ENCODE measurements at places on chromosomes 13 and 19.
A peak's percentile ranks its signal among the peaks of the same experiment; 100 is the strongest.

DNA sequence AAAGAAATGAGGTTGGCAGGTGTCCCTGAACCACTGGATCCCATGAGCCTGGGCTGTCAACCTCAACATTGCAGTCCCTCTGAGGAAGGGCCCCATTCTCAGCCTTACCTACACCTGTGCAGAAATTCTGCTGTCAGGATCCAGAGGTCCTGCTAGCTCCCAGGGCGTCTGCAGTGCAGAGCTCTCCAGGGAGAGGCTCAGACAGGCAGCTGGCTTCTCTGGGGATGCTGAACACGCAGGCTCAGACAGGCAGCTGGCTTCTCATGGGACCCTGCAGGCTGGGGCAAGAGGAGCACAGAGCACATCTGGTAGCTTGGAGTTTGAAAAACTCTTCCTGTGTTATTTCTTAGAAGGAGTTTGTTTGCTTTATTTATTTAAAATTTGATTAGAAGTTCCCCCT lies 50.9 kb downstream of the TMEM255B start:
- DNase-seq = no peak

GRCh38 chr13:105719859-105720258 lies 815.6 kb downstream of the EFNB2 start:
- DNase-seq = no peak

DNA sequence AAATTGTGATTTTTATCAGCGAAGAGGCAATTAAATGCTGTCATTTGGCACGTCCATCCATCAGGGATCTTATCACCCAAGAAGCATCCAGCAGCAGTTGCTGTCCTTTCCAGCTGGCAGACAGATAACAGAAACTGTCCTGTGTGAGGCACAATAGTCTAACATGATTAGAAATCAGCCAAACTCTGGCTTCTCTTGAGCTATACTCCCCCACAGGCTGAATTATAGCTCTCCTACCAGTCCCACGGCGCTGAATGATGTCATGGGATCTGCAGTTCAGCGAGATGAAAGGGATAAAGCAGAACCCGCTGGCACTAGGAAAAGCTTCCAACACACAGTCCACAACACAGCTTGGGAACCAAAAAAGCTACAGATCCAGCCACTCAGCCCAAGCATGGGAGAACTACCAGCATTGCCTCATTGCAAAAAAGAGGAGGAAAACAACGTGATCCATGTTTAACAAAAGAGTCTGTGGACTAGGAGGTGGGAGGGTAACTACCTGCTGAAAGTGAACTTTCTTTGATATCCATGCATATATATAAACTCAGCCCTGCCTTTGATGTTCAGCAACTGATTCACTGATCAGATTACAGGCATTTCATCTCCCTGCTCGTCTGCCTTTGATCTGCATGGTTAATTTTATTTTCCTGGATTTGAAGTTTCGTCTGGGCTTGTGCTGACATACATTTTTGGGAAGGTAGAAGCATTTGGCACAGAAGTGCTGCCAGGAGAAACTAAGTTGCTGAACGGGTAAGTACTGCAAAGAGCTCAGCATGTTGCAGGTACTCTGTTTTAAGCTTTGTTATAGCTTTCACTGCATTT lies at the start of gene TNFRSF19:
TNFRSF19 (plus strand) TSS at position 314 of the 822 bp plus-strand sequence. CDS start 19,772 bp downstream, outside the sequence.
- no peak for DNase-seq

DNA sequence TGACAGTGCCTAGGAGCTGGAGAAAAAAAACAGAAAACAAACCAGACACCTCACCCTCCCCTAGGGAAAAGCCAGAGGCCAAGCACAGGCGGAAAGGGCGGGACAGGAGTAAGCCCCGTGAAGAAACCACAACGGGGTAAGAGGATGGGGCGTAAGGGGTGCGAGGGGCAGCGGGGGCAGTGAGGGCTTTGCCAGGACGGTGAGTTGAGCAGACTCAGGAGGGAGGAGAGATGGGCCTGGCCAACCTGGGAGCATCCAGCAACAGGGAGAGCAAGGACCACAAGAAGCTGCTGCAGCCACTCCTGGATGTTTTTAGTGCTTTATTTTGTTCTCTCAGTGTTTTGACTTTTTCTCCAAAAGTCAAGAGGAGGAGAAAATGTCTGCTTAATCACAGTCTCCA lies 114.1 kb upstream of the SOX1 start:
- no peak for DNase-seq

DNA sequence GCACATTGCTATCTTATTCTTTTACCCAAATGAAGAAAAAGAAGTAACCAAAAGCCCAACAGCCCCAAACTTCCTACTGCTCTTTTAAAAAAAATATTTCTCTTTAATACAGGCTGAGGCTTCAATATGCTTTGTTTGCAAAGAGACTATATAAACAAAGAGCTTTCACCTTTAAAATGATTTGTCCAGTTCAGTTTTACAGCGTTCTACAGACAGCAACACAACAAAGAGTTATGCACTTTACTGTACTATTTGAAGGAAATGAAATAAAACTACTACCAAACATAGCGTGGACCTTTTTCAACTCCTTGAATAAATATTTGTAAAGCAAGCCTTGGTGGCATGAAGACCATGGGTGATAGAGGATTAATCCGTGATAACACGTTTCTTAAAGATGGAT lies 151.2 kb downstream of the FGF9 start:
- no peak for DNase-seq

- no peak for DNase-seq
Measured at GRCh38 chr13:80840316-80840976, 499.5 kb upstream of the SPRY2 start.

- DNase-seq = no peak
Measured at GRCh38 chr19:50051964-50052363, 26.2 kb downstream of the ZNF473 start.

DNA sequence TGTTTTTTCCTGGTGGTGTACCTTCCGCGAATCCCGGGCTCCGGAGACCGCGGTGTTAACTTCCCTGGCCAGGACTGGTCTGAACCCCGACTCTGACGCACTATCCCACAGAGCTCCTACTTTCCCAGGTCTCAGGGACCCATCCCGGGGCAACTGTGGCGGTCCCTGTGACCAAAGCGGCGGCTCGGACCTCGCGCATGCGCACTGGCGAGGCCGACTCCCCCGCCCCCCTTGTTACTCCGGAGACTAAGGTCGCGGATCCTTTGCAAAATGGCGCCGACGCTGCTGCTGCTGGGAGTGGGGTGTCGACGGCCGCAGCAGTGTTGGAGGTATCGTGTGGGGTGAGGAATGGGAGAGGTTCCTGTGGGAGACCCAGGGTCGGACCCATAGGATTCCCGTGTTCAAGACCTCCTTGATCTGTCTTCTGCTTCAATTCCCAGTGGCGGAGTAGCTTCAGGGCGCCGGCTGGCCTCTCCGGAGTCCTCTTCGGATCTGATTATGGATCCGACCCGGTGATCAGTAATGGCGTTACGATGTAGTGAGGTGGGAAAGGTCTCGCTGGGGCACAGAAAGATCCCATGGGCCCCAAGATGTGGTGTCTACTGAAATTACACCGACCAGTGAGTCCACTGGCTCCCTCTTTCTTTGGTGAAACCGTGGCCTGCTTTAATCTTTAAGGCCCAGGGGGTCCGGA lies 66.6 kb upstream of the ZNF527 start:
- DNase-seq = peak; percentile 34

- DNase-seq = no peak
Measured at GRCh38 chr19:58209577-58209976, 19.1 kb upstream of the ZNF544 start.

DNA sequence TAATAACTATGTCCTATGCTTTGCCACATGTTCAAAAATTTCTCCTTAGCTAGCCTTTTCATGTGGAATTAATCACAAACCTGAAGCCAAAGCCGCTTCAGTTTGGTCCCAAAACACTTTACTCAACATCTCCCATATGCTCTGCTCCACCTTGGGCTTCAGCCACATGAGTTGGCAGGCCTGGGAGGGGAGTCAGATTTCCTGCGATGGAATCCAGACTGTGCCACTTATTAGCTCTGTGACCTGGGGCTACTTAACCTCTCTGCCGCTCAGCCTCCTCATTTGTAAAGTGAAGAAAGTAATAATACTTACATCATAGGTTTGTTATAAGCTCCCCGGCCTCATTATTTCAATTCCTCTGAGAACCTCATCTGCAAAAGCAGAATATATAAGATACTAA lies 272.0 kb downstream of the LMO7 start:
- DNase-seq = no peak

DNA sequence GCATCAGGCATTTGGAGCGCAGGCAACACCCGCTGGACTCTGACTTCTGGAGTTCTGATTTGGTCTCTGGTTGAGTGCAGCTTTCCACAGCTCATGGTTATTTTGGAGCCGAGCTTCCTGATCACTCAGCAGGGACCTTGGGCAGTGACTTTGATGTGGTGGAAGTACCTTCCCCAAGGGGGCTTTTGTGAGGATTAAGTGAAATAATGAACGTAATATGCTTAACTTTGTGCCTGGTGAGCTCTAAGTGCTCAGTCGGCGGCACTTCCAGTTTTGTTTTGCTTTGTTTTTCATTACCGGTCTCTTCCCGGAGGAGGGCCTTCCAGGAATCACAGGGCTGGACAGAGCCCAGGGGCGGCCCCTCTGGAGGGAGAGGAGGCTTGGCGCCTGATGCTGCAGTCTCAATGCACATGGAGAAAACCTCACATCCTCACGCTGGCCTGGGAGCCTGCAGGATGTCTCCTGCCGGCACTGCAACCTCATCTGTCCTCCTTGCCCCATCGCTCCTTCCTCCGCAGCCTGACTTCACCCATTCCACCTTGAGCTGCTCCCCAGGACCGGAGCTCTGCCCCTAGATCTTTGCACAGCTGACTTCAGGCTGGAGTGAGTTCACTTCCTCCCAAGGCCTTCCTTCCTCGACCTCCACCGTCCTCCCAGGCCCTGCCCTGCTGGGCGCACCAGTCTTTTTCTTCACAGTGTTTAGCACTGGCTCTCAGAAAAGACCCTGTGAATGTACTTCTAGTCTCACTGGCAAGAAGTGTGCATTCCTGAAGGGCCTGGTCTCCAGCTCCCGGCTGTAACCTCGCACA lies 1.5 kb downstream of the PLEKHF1 start:
- peak; percentile 26 for DNase-seq

DNA sequence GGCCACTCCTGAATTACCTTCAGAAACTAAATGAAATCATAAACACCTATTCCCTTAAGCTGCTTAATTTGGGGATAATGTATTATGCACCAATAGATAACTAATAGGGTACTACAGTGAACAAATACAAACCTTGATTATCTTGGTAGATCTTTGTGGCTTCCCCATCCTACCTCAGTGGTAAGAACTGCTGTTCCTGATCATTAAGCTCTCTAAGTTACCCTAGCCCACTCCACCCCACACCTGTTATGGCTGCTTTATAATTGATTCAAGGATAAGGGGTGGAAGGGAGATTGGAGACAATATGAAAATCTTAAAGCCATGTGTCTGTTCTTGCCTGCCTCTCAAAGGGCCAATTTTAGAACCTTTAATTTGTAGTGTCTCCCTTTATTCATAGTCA lies 121.2 kb downstream of the LMO7 start:
- no peak for DNase-seq

DNA sequence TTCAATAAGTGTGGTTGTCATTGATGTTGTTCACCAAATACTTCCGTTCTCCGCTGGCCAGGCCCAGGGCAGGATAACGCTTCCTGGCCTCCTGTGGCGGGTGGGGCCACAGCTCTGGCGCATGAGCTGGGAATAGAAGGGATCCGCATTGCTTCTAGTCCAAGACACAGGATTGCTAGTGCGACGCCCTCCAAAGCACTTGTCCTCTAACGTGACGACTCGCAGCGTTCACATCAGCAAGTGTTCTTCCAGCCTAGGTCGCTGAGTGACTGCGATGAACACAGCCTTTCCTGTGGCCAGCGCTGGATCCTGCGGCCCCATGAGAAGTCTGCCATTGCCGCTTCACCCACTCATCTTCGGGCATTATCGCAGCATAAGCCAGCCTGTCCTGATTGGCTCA lies 39.4 kb downstream of the VSTM2B start:
- no peak for DNase-seq

DNA sequence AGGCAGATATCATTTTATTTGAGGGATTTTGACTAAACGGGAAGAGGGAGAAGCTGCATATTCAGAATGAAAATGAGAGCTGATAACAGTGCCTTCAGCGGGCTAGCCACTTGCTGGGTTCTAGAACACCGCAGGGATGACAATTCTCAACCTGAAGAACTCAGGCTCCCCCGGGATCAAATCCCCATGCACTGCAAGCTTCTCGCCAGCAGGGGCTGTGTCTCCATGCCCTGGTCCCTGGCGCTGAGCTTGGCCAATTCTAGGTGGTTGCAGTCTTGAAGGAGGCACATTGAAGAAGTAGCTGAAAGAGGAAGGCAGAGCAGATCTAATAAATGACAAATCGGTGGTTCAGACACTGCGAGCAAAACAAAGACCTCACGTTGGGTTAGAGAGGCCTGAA lies 128.7 kb downstream of the UQCRFS1 start:
- no peak for DNase-seq

DNA sequence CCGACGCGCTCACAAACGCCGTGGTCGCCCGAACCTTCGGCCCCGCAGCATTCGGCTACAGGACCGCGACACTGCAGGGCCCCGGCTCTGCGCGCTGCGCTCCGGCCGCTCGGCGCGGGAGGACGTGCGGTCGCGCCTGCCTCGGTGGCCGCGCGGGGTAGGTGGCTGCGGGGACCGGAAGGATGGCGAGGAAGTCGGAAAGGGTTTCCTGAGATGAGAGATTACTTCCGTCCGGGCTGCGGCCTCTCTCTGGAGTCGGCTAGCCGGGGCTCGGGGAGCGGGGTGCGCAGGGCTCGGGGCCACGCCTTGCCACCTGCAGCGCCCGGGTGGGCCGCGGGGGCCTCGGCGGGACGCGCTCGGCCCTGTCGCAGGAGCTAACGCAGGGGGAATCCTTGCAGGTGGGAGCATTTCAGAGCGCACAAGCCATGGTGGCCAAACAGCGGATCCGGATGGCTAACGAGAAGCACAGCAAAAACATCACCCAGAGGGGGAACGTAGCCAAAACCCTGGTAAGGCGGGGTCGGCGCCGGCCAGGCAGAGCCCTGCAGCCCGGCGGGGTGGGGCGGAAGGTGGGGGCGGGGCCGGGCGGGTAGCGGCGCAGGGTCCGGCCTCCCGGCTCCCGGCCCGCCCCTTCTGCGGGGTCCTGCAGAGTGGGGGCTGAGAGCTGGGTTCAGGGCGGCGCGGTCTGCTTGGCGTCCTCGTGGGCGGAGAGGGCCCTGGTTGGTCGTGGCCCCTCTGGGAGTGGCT lies at the start of gene SERP2:
SERP2 (plus strand) TSS at position 224 of the 747 bp plus-strand sequence; CDS start at position 426, 202 bp downstream.
- DNase-seq = no peak

DNA sequence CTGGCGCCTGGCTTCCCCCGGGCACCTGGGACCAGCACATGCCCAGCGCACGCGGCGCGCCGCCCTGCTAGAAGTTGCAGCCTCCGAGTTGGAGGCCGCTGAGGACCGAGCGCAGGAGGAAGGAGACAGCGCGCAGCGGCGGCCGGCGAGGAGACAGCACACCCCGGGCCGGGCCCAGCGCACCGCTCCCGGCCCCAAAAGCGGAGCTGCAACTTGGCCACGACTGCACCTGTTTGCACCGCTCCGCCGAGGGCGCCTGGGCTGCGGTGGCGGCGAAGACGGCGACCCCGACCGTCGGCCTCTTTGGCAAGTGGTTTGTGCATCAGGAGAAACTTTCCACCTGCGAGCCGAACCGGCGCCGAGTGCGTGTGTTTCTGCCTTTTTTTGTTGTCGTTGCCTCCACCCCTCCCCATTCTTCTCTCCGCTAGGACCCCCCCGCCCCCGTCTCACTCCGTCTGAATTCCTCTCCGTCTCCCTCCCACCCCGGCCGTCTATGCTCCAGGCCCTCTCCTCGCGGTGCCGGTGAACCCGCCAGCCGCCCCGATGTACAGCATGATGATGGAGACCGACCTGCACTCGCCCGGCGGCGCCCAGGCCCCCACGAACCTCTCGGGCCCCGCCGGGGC lies at the start of gene SOX1:
SOX1 (plus strand) TSS at position 34 of the 626 bp plus-strand sequence; CDS start at position 544, 510 bp downstream.
- no peak for DNase-seq

All from stimulated activated CD4-positive, alpha-beta T cell treated with anti-CD3 and anti-CD28 coated beads, Interleukin-4, amount 100 ng/mL, for 1 hour (primary cell).